ENCODE measurements at places on chromosomes 7 and 10.

DNA sequence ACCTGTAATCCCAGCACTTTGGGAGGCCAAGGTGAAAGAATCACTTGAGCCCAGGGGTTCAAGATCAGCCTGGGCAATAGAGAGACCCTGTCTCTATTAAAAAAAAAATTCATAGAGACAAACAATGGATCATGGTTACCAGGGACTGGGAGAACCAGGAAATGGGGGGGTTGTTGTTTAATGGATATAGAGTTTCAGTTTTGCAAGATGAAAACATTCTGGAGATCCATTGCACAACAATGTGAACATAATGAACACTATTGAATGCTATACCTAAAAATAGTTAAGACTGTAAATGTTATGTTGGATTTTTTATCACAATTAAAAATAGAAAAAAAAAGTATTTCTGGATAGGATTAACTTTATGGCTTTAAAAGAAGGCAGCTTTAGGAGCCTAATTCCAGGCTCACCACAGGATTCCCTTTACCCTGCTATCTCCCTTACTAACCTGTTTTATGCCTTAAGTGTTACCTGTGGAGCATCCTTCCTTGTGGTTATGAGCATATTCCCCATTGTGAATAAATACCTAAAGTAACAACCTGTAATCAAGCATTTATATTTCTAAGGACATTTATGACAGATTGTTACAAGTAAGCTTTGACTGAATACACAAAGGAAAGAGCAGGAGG, 45.1 kb upstream of the SGCE start:
- DNase-seq: no peak

GRCh38 chr7:25770670-25771069, 381.3 kb upstream of the NFE2L3 start:
- no peak for DNase-seq

GRCh38 chr7:5683280-5683670, 98.2 kb downstream of the RNF216 start:
- no peak for DNase-seq

GRCh38 chr7:14398526-14398925, 409.1 kb upstream of the ETV1 start:
- DNase-seq: no peak

DNA sequence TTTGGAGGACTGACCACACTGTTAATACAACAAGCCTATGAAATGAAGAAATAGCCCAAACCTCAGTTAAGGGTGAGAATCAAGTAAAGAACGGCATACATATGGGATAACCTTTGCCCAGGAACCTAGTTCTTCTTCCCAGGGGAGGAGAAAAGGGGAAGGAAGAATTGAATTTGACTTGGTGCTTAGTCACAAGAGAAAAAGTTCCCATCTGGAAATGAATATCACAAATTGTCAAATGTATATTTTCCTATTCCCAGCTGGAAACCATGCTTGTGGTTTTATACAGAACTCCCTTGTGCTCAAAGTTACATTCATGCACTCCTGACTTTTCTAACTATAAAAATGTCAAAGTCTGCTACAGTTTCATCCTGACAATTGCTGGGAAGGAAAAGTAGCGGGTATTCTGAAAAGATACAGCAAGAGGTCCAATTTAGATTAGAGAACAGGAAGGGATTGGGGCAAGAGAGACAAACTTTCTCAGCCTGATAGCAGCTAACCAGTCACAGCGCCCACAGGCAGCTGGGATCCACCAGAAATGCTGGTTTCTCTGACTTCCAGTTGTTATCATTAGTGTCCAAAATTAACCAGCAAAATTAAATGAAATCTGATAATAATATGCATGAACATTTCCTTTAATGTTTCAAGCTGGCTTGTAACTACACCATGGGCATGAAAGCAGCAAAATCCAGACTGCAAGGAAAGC, 18.6 kb upstream of the GSAP start:
- no peak for DNase-seq

- no peak for DNase-seq
Measured at GRCh38 chr10:110733218-110733952, 89.2 kb downstream of the RBM20 start.

DNA sequence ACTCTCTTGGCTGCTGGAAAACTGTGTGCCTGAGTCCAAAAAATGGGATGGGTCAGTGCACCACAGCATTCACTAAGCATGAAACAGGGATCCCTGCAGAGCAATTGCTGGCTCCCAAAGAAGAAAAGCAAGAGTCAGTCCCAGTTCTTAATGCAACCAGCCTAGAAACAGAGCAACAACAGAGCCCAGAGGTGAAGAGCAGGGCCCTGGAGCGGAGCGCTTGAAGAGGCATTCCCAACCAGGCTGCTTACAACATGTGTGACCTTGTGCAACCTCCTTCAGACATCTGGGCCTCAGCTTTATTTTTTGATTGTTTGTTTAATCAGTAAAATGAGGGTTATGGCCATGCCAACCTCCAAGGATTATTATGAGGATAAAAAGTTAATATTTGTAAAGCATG, 543.7 kb upstream of the COBL start:
- no peak for DNase-seq

DNA sequence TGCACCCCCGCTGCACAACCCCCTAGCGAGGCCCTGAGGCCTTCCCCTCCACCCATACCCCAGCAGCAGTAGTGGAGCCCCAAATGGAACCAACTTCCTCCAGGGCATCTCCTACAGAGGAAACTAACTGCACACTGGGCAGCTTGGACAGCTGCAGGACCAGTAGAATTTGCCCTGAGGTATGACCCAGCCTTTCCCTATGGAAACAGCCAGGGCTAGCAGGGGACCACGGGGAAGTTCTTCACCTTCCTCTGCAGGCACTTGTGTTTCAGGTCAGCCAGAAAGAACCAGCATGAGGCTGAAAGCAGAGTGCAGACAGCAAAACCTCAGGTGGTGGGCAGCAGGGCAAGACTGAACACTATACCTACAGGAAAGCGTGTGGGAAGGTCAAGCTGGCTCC, 5.7 kb upstream of the EEPD1 start:
- DNase-seq: no peak

DNA sequence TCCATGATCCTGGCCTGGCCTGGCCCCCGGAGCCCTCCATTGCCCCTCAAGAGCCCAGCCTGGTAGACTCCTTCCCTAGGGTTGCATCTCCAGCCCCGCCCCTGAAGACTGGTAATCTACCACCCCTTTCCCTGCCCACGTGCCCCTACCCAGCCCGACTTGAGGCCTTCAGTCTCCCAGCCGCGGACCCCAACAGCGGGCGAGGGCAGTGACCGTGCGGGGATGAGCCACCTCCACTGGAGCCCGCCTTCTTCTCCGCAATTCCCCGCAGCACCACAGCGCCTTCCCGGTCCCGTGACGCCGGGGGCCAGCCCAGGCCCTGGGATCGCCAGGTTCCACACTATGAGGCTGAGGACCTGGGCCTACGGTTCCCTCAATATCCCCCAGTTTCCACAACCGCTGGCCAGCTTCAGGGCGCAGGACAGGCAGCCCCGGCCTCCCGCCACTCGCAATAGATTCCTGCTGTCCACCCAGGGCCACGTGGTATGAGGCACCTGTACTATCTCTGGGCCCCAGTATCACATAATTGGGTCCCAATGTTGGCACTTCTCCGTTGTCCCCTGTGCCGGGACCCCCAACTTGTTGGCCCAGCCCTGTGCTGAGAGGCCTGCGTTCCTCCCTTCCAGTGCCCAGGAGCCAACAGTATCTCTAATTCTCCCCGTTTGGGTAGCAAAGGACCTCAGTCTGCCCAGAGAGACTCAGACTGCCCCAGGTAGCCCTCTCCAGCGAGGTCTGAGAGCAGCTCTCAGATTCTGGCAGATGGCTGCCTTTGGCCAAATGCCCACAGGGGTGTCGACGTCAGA, 1.1 kb upstream of the GPRIN2 start:
- DNase-seq: no peak

DNA sequence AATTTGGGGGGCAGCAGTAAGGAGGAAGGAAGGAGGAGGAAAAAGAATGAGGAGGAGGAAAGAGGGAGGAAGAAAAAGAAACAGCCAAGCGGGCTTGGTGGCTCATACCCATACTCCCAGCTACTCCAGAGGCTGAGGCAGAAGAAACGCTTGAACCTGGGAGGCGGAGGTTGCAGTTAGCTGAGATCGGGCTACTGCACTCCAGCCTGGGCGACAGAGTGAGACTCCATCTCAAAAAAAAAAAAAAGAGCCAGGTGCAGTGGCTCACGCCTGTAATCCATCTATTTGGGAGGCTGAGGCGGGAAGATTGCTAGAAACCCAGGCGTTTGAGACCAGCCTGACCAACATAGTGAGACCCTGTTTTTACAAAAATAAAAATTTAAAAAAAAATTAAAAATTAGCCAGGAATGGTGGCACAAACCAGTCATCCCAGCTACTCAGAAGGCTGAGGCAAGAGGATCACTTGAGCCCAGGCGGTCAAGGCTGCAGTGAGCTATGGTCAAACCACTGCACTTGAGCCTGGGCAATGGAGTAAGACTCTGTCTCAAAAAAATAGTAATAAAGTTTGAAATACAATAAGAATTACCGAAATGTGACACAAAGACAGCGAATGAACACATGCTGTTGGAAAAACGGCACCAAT, 14.1 kb upstream of the CRCP start:
- no peak for DNase-seq

DNA sequence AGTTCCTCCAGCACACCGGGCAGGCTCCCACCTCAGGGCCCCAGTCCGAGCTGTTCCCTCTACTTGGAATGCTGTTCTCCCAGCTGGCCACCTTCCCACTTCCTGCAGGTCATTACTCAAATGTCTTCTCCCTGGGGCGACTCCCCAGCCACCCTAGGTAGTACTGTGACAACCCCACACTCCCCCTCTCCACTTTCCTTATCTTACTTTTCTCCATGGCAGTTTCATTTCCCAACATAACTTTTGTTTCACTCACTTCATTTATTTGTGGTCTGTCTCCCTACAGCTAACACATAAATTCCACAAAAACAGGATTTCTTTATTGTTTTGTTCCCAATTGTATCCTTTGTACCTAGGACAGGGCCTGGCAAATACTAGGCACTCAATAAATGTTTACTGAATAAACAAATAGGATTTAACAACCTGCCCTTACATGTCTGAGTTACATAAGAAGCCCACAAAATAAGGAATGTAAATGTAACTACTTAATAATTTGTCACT, 76.5 kb downstream of the JAZF1 start:
- no peak for DNase-seq

- no peak for DNase-seq
Measured at GRCh38 chr10:29648114-29648982, 13.6 kb upstream of the SVIL start.

DNA sequence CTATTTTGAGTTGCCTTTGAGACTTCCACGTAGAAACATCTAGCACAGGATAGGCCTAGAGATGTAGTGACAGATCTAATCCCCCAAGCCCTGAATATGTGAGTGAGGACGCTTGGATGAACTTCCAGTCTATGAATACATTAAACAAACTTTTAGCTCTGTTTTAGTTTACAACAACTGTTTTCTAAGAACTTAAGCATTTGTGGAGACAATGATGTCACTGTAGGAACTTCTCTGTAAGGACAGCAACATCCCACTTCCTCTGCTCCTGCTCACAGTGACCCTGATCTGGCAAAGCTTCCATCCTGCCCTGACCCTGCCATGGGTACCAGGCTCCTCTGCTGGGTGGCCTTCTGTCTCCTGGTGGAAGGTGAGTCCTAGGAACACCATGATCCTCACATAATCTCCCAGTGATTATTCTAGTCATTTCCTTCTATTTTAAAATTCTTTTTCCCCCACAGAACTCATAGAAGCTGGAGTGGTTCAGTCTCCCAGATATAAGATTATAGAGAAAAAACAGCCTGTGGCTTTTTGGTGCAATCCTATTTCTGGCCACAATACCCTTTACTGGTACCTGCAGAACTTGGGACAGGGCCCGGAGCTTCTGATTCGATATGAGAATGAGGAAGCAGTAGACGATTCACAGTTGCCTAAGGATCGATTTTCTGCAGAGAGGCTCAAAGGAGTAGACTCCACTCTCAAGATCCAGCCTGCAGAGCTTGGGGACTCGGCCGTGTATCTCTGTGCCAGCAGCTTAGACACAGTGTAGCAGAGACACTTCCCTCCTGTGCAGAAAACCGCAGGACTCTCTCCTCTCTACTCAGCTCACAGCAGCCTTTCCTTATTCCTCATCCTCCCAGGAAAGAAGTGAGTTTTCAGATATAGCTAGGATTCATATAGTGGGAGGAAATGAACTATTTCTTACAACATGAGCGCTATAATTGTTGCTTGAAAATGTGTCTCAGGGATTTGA, 194.4 kb upstream of the PRSS1 start:
- no peak for DNase-seq

DNA sequence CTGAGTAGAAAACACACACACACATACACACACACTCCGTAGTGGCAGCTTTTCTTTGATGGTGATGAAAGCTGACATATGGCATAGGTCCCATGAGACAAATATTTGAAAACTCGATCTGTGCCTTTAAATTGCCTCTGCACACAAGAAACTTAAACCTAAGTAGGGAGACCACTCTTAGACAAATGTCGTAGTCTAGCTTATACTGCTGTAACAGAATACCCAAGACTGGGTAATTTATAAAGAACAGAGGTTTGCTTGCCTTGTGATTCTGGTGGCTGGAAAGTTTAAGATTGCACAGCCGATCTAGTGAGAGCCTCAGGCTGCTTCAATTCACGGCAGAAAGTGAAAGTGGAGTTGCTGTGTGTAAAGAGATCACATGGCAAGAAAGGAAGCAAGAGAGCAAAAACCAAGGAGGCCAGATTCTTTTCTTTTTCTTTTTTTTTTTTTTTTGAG, 489.4 kb upstream of the SORCS1 start:
- no peak for DNase-seq
